ENCODE measurements at places on chromosomes 5 and 9.

DNA sequence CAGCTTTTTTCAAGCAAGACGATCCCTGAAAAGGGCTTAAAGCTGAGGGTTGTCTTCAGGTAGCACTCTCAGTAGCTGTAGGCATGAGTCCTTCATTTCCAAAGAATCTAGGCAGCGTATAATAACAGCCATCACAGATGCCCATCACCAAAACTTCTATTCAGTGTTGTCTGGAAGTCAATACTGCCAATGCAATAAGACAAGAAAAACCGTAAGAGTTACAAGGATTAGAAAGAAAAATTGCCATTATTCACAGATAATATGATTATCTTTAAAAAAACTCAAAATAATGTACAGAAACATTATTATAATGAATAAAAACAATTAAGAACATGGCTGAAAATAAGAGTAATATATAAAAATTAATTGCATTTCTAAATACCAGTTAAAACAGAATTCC is 208.2 kb upstream of the ADRA1B start:
- no peak for DNase-seq

DNA sequence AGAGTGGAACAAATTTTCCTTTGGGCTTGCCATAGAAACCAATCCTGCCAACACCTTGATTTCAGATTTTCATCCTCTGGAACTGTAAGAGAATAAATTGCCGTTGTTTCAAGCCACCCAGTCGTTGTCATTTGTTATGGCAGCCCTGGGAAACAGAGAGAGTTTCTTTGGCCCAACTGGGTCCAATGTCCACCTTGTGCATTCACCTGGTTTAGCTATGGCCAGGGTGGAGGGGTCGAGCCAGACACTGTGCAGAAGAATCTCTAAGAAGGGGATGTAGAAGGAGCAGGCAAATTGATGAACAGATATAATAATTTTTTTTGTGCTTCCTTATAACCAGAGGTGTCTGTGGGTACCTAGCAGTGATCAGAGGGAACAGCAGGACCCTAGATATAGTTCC is 9.8 kb downstream of the KIF4B start:
- DNase-seq = no peak

- no peak for DNase-seq
These were observed 34.1 kb downstream of the SPRY4 start for GRCh38 chr5:142290577-142291299.

GRCh38 chr5:76775921-76776320 is 42.9 kb upstream of the F2RL1 start:
- DNase-seq = no peak

DNA sequence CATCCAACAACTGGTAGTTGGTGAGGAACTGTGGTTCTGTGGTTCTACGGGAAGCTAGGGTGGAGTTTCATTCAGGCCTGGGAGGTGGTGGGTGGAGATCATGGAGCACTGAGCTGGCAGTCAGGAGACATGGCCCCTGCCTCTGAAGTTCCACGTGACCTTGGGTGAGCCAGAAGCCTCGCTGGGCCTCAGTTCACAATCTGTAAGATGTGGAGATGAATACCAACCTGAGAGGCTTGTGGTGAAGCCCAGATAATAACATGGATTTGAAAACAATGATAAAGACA is 177.9 kb downstream of the MACROH2A1 start:
- DNase-seq = no peak

- DNase-seq = no peak
These were observed 119.1 kb upstream of the CLINT1 start for GRCh38 chr5:157978061-157978460.

- DNase-seq = no peak
These were observed 30.2 kb upstream of the CDKN2B start for GRCh38 chr9:22039258-22039657.

DNA sequence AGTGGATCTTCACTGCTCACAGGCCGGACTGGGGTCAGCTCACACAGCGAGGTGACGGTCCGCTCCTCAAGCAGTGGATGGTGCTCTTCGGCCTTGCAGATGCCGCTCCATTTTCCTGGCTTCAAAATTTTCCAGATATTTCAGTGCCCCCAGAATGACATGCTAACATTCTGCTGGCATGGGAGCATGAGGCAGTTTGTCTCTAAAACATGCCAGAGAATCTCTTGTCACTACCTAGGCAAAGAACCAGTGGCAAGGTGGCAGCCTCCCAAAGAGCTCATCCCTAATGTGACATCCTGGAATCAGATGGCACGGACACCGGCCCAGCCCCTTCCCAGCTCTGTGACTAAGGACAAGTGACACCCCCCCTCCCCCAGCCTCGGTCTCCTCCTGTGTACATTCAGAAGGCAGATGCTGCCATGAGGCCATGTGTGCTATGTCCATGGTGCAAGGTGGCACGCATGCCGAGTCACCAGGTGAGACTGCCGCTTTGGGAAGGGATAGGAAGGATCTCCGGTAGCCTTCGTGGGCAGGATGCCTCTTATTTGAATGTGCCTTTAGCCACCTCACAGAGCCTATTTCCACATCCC is 2.7 kb downstream of the S1PR3 start:
- no peak for DNase-seq

DNA sequence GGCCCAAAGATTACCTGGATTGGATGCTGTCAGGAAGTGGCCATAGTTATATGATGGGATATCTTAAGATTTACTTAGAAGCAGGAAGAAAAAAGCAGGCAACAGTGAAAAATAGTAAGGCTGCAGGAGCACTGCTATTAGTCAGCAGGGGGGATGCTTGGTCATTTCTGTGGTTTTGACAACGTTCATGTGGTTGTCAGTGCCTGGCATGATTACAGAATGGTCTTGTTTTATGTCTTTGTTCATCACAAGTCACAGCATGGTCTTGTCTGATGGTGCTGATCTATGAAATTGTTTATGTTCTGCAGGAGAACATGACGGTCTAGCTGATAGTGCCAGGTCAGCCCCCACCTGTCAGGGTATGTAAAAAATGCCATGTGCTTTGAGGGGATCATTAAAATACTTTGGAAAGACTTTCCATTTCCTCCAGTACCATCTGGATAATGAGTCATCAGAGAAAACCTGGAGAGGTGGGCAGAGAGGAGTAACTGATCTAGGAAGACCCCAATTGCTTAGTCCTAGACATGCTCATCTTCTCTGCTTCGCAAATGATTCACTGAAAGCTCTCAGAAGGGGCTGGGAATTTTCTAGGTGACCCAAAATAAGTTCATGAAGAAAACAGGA is 48.5 kb downstream of the PLGRKT start:
- peak; percentile 87 for DNase-seq

DNA sequence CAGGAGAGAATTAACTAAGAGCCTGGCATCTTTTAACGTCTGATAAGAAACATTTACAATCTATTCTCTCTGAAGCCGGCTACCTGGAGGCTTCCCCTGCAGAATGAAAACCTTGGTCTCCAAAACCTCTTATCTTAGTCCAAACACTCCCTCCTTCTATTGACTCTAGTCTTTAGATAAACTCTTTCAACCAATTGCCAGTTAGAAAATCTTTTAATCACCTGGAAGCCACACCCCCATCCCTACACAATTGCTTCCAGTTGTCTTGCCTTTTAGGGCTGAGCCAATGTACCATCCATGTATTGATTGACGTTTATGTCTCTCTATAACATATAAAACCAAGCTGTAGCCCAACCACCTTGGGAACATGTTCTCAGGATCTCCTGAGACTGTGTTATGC is 1343.1 kb upstream of the C9orf72 start:
- DNase-seq = no peak

- no peak for DNase-seq
These were observed 102.2 kb upstream of the ITGA1 start for GRCh38 chr5:52685566-52685965.

- no peak for DNase-seq
These were observed 120.1 kb upstream of the TMEM161B start for GRCh38 chr5:88388476-88389337.

DNA sequence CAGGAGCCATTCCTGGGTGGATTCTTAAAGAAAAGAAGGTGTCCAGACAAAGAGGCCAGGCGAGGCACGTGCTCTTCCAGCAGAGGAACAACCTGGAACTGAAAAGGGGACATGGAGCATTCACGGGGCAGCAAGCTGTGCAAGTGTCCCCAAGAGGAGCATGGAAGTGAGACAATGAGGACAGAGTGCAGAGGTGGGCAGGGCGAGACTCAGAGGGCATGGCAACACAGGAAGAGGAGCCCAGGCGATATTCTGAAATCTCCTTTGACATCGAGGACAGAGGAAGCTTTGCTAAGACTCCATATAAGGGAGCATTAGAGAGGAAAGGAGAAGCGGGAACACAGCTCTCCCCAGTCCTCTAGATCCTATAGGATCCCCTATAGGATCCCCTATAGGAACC is 29.4 kb upstream of the SPATA31E1 start:
- DNase-seq = no peak

GRCh38 chr5:107068782-107069181 is 602.0 kb downstream of the EFNA5 start:
- no peak for DNase-seq

Data from smooth muscle cell of the brain vasculature (primary cell).